ENCODE measurements at places on chromosomes 2 and 18. TPM values are rescaled to one million over a fixed set of nuclear protein-coding genes. Genes with fewer than 3 reads are reported as not detected.

GRCh38 chr2:74048843-74049519 lies 64.3 kb downstream of the TET3 start:
- no peaks in the 10 kb centered on the region for H3K36me3 ChIP-seq
- H3K4me1 ChIP-seq: 0 out of 2 replicates have a peak, but pooled peaks cover 4% of the 10 kb centered on the region
- H3K27ac ChIP-seq: no peak overlapping the region
- H3K27me3 ChIP-seq: no peaks in the 10 kb centered on the region
- no peak for DNase-seq
- H3K4me3 ChIP-seq: no peak overlapping the region

DNA sequence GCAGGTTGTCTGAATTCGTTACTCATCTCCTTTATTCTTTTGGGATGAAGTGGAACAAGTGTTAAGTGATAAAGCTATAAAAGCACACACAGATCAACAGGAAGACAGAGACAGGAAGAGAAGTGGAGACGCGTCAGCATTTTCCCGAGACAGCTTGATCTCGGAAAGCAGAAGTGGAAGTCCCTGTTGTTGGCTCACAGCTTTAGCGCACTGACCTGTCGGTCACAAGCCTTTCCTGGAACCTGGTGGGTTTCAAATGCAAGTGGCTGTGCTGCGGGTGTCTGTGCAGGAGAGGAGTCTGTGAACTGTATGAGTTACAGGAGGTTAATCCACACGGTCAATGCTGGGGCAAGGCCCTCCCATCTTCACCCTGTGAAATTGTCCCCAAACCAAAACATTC lies 116.6 kb upstream of the PELI1 start:
- H3K36me3 ChIP-seq: no peaks in the 10 kb centered on the region
- no peak for DNase-seq
- H3K4me1 ChIP-seq: peaks cover 13% of the 10 kb centered on the region
- H3K27ac ChIP-seq: no peak overlapping the region

DNA sequence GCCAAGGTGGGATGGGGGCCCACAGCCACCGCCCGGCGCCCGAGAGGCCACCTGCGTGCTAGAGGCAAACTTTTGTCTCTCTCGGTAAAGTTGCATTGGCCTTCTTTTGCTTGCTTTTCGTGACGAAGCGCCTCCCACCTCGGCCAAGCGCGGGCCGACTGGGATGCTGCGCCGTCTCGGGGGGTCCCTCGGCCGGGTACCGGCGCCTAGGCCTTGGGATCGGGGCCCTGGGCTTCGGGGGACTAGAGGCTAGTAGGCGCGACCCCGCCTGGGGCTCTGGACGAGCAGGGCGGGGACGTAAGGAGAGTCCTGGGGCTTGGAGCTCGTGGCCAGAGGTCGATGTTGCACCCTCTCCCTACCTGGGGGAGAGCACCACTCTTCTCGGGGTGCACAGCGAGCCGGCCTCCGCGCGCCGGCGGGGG lies 545 bp downstream of the GLI2 start:
- H3K27me3 ChIP-seq: no peaks in the 10 kb centered on the region
- no peaks in the 10 kb centered on the region for H3K36me3 ChIP-seq

DNA sequence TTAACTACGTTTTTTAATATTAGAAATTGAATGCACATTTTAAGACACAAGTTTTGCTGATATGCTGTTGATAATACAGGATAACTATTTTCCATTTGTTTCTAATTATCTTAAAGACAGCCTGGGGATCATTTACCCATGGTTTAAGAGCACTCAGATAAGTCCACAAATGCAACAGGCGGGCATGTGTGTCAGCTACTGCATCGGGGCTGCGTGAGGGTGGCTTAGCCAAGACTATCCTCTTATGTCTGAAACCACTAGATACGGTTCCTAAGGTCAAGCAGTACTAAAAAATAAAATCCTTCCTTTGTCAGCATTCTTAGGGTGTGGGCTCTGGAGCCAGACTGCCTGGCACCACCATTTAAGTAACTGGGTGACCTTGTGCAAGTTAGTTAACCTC lies 254.8 kb downstream of the SATB2 start:
- no peak for DNase-seq
- H3K27me3 ChIP-seq: no peaks in the 10 kb centered on the region
- H3K4me1 ChIP-seq: no peaks in the 10 kb centered on the region
- H3K36me3 ChIP-seq: no peaks in the 10 kb centered on the region

DNA sequence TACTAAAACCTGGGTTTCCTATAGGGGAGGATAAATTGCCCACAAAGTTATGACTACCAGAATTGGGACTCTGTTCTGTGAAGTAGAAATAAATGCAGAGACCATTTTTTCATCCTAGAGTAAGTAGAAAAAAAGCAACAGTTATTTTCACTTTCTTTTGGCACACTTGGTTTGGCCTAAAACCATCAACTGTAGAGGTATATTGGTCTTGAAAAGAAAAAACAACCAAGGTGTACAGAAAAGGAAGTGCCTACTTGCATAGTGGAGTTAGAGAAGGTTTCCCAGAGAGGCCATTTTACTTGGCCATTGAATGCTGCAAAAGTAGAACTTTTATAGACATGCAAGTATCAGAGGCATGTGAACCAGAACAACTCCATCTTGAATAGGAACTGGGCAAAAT lies 89.4 kb upstream of the TACR1 start:
- no peaks in the 10 kb centered on the region for H3K36me3 ChIP-seq
- H3K4me3 ChIP-seq: no peak overlapping the region
- no peak overlapping the region for H3K27ac ChIP-seq
- peaks cover 37% of the 10 kb centered on the region for H3K4me1 ChIP-seq

- H3K4me3 ChIP-seq: no peak overlapping the region
- H3K4me1 ChIP-seq: peaks cover 3% of the 10 kb centered on the region
- no peaks in the 10 kb centered on the region for H3K27me3 ChIP-seq
- no peak overlapping the region for H3K27ac ChIP-seq
Observed at GRCh38 chr18:986552-986951, 81.9 kb downstream of the ADCYAP1 start.

DNA sequence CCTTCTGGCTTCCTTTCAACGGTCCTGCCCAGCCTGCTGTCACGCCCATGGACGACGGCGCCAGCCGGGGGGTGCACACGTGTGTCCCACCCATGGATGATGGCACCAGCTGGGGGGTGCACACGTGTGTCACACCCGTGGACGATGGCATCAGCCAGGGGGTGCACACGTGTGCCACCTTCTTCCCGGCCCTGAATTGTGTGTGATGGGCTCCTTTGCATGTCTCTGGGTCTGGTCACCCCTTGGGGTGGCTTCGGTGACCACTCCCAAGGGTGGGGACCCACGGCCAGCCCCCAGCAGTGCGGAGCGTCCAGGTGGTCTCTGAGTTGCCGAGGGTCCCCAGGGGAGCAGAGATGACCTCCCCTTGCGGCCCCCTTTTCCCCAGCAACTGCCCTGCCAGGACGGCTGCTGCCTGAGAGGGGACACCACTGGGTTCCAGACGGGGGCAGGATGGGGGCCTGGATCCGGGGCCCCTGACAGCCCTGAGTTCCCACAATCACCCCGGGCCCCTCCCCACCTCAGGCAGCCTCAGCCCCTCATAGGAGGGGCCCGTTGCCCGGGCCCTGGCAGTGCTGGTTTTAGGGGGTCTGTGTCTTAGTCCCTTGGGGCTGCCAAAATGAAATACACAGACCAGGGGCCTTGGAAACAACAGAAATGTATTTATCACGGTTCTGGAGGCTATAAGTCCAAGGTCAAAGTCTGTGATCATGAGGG lies 9.4 kb downstream of the NEU4 start:
- DNase-seq: no peak
- no peak overlapping the region for H3K27ac ChIP-seq
- H3K27me3 ChIP-seq: peaks cover 7% of the 10 kb centered on the region
- no peaks in the 10 kb centered on the region for H3K36me3 ChIP-seq

DNA sequence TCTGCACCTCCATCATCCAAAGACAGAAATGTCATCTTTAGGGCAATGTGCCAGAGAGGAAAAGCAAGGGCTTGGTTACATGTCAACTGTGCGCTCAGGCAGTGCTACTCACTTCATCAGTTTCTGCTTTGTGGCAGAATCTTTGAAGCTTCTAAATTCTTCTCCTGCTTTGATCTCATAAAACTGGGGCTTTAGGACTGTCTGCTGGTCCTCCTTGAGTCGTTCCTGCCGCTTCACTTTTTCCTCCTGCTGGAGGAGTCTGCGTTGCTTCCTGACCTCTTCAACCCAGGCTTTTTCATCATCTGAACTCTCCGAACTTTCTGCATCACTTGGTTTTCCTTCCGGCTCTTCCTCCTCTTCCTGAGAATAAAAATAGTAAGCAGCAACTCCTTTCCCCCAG lies 100.8 kb downstream of the NOL10 start:
- H3K4me1 ChIP-seq: peaks cover 17% of the 10 kb centered on the region
- H3K27me3 ChIP-seq: no peaks in the 10 kb centered on the region
- H3K36me3 ChIP-seq: peaks cover 25% of the 10 kb centered on the region
- no peak for DNase-seq

DNA sequence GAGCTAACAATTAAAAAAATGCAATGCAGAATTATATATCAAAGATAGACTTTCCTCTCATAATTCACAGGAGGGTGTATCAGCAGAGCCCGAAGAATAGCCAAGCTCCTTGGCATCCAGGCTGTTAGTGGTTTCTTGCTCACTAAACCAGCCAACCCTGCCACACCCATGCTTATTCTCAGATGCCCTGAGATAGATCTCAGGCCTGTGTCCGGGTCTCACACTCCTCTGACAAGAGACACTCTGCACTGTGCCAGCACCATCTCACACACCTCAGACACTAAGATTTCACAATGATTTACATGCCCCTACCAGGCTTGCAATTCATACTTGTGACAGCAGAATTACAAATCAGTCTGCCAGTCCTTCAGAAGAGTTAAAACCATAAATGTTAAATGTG lies 64.5 kb downstream of the OSBPL1A start:
- H3K4me1 ChIP-seq: no peaks in the 10 kb centered on the region
- no peaks in the 10 kb centered on the region for H3K27me3 ChIP-seq
- DNase-seq: peak; percentile 30
- no peak overlapping the region for H3K27ac ChIP-seq

DNA sequence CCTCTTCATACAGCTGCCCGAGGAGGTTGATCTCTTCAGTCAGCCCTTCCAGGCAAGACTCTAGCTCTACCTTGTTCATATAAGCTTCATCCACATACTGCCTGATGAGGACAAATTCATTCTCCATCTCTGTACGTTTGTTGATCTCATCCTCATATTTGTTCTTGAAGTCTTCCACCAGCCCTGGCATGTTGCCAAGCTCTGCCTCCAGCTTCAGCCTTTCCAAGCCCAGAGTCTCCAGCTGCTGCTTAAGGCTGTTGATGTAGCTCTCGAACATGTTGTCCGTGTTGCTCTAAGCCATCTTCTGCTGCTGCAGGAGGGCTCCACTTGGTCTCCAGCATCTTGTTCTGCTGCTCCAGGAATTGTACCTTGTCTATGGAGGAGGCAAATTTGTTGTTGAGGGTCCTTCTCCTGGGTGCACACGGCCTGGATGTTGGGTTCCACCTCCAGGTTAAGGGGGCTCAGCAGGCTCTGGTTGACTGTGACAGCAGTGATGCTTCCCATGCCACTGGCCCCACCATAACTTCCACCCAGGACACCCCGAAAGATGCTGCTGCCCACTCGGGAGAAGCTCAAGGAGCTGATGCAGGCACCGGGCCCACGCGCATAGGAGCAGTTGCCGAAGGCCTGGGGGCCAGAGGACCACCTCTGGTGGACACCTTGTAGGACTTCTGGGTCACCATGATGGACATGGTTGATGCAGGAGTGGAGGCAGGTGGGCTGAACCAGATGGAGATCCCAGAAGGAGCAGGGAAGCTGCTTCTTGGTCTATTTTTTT lies 30.3 kb downstream of the ICA1L start:
- no peaks in the 10 kb centered on the region for H3K4me1 ChIP-seq
- H3K36me3 ChIP-seq: no peaks in the 10 kb centered on the region
- DNase-seq: no peak
- H3K27me3 ChIP-seq: no peaks in the 10 kb centered on the region
- H3K27ac ChIP-seq: no peak overlapping the region

IL1A gene
- not detected for total RNA-seq

FZD7 gene
- total RNA-seq: 56.4 TPM

RAB6C gene
- total RNA-seq: not detected

IMMT gene
- 60.4 TPM for total RNA-seq

ANKRD53 gene
- not detected for total RNA-seq

CD28 gene
- total RNA-seq: 0.11 TPM
